ENCODE measurements at places on chromosomes 3 and 15.

GRCh38 chr15:44038755-44039191 lies 156.3 kb downstream of the FRMD5 start:
- H3K4me1 ChIP-seq: peaks cover 2% of the 10 kb centered on the region
- no peaks in the 10 kb centered on the region for H3K36me3 ChIP-seq
- H3K27ac ChIP-seq: no peak overlapping the region
- H3K4me3 ChIP-seq: no peak overlapping the region
- DNase-seq: no peak
- no peaks in the 10 kb centered on the region for H3K27me3 ChIP-seq

GRCh38 chr3:37229740-37230139 lies 55.4 kb upstream of the LRRFIP2 start:
- H3K27me3 ChIP-seq: no peaks in the 10 kb centered on the region
- no peak for DNase-seq
- H3K36me3 ChIP-seq: no peaks in the 10 kb centered on the region
- no peaks in the 10 kb centered on the region for H3K4me1 ChIP-seq
- H3K4me3 ChIP-seq: no peak overlapping the region
- no peak overlapping the region for H3K27ac ChIP-seq

- H3K4me1 ChIP-seq: no peaks in the 10 kb centered on the region
- H3K27ac ChIP-seq: no peak overlapping the region
- H3K27me3 ChIP-seq: no peaks in the 10 kb centered on the region
- H3K36me3 ChIP-seq: peaks cover 26% of the 10 kb centered on the region
- DNase-seq: no peak
- H3K4me3 ChIP-seq: no peak overlapping the region
These were observed 13.9 kb downstream of the ELL3 start for GRCh38 chr15:43762824-43763223.

DNA sequence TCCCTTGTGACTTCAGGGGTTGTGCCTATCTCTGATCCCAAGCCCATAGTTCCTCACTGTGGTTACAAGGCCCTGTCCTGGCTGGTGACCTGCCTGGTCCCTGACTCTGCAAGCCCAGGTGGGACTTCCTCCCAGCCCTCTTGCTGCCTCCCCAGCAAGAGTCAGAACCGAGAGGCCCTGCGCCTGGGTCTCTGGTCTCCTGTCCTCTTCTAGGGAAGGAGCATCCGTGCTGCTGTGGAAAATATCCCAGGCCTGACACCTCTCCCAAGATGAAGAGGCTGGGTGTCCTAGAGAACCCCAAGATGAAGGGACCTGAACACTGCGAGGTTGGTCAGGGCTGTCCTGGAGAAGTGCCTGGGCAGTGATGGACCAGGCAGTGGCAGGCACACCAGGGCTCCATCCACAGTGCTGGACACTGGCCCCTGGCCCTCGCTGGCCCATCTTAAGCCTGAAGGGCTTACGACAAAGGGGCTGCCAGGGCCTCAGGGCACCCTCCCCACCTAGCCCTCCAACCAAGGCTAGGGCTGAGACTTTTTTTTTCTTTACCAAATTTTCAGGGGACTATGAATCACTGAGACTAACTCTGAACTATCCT lies 32.7 kb downstream of the PTH1R start:
- no peaks in the 10 kb centered on the region for H3K27me3 ChIP-seq
- no peak overlapping the region for H3K4me3 ChIP-seq
- no peak overlapping the region for H3K27ac ChIP-seq
- peaks cover 2% of the 10 kb centered on the region for H3K4me1 ChIP-seq
- no peak for DNase-seq

- H3K36me3 ChIP-seq: no peaks in the 10 kb centered on the region
- H3K27me3 ChIP-seq: no peaks in the 10 kb centered on the region
- no peak overlapping the region for H3K4me3 ChIP-seq
- no peak overlapping the region for H3K27ac ChIP-seq
These were observed 43.9 kb upstream of the GOLGA8J start for GRCh38 chr15:30038667-30039523.

GRCh38 chr15:90326441-90326840 lies 25.6 kb upstream of the ZNF774 start:
- DNase-seq: no peak
- H3K4me3 ChIP-seq: no peak overlapping the region
- no peaks in the 10 kb centered on the region for H3K27me3 ChIP-seq
- no peaks in the 10 kb centered on the region for H3K4me1 ChIP-seq

- no peaks in the 10 kb centered on the region for H3K27me3 ChIP-seq
- no peak for DNase-seq
- H3K27ac ChIP-seq: no peak overlapping the region
- H3K4me1 ChIP-seq: no peaks in the 10 kb centered on the region
- no peaks in the 10 kb centered on the region for H3K36me3 ChIP-seq
- no peak overlapping the region for H3K4me3 ChIP-seq
These were observed 95.9 kb downstream of the FAM43A start for GRCh38 chr3:194781617-194782016.

DNA sequence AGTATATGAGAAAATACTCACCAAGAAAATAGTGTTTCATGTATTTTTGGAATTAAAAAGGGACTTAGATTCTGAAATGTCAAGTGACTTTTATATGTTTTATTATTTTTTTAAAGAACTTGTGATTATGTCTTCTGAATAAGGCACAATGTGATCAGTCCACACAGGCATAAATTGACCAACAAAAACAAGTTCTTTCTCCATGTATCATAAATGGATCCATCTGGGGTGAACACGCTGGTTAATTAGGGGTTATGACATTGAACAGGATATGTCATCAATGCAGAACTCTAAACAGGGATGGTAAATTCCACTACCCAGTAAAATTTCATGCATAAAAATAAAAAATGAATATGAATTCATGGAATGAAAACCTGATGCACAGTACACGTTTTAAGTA lies 31.3 kb upstream of the PIK3CA start:
- H3K4me1 ChIP-seq: no peaks in the 10 kb centered on the region
- H3K27ac ChIP-seq: no peak overlapping the region
- no peak overlapping the region for H3K4me3 ChIP-seq
- DNase-seq: no peak
- H3K27me3 ChIP-seq: no peaks in the 10 kb centered on the region

DNA sequence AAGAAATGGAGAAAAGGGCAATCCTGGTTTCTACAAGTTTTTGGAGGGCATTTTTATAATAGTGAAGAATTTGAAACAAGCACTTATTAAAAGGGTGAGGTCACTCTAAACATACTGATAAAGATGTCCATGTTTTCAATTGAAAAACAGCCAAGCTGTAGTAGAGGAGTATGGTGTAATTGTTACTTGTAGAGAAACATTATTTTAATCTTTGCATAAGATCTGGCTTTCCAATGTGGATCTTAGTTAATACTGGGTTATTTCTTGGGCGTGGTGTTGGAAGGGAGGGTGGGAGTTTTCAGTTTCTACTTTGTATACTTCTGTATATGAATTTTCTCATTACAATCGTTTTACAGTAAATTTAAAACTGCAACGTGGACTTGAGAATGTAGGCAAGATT lies 22.8 kb downstream of the MORF4L1 start:
- DNase-seq: no peak
- no peak overlapping the region for H3K4me3 ChIP-seq
- peaks cover 21% of the 10 kb centered on the region for H3K36me3 ChIP-seq
- no peaks in the 10 kb centered on the region for H3K27me3 ChIP-seq
- H3K27ac ChIP-seq: no peak overlapping the region

DNA sequence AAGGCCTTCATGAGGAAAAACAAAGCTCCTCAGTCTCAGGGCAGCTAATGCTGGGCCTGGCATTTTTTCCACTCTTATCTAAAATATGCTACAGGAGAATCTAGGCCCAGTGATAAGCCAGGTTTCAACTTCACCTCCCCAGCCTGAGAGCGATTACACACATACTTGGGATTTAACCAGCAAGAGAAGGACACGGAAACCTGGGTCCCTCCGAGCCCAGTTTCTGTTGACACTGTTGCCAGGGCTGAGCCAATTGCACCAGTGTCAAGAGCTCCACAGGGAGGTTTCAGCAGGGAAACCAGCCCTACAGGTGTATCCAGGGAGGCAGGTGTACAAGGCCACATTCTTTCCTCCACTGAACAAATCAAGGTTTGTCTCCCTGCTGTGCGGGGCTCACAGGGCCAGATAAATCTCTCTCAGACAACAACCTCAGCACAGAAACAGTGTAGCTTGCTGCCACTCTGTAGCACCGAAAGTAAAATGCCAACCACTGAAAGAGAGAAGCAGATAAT lies 85.4 kb downstream of the MAGI1 start:
- peak; percentile 76 for DNase-seq
- H3K36me3 ChIP-seq: no peaks in the 10 kb centered on the region
- H3K27me3 ChIP-seq: no peaks in the 10 kb centered on the region
- no peak overlapping the region for H3K27ac ChIP-seq

DNA sequence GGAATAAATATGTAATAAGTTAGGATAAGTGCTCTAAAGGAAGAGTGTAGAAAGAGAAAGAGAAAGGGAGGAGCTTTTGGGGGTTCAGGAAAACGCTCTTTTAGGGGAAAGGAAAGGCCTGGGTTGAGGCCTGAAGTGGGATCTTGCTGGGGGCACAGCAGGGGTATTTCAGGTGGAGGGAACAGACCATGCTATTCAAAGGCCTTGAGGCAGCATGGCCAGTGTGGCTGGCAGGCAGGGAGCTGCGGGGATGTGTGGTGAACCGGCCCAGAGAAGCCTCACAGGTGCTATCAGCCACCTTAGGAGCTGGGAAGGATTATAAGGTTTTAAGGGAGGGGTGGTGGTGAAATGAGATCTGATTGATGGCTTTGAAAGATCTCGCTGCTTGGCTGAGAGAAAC lies 66.6 kb downstream of the LINGO1 start:
- no peaks in the 10 kb centered on the region for H3K27me3 ChIP-seq
- no peak overlapping the region for H3K4me3 ChIP-seq
- DNase-seq: no peak
- peaks cover 7% of the 10 kb centered on the region for H3K4me1 ChIP-seq

DNA sequence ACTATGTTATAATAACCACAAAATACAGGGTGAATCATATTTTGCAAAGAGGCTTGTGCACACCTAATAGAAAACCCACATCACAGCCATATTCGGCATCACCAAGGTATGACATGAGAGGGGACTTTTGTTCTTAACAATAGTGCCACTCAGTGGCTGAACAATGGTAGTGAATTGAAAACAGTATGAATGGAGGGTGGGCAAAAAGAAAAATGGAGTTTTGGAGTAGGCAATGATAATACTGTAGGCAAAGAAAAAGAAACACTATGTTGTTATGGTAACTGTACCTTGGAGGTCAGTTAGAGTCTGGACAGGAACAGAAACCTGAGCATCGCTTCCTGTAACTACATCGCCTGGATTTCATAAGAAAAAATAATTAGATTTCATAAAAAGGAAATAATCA lies 348.6 kb downstream of the PLCL2 start:
- no peaks in the 10 kb centered on the region for H3K27me3 ChIP-seq
- H3K4me3 ChIP-seq: no peak overlapping the region
- H3K4me1 ChIP-seq: no peaks in the 10 kb centered on the region
- H3K36me3 ChIP-seq: no peaks in the 10 kb centered on the region

DNA sequence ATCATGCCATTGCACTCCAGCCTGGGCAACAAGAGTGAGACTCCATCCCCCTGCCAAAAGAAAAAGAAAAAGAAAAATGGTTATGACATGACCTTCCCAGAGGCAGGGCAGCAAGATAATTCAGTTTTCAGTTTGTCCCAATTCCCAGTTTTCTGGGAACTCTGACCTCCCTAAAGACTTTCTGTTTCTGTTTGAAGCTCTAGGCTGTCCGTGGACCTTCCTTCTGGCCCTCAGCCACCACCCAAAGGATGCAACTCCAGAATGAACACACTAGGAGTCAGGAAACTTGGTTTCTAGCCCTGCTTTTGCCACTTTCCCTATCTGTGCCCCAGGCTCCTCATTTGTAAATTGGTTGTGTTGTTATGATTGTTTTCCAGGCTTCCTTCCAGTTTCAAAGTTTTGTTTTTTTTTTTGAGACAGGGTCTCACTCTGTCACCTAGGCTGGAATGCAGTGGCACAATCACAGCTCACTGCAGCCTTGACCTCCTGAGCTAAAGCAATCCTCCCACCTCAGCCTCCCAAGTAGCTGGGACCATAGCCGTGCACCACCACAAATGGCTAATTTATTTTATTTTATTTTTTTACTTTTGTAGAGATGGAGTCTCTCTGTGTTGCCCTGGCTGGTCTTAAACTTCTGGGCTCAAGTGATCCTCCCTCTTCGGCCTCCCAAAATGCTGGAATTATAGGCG lies 68.6 kb downstream of the CDC25A start:
- H3K27ac ChIP-seq: no peak overlapping the region
- H3K4me1 ChIP-seq: no peaks in the 10 kb centered on the region
- H3K27me3 ChIP-seq: no peaks in the 10 kb centered on the region
- H3K4me3 ChIP-seq: no peak overlapping the region
- H3K36me3 ChIP-seq: no peaks in the 10 kb centered on the region

DNA sequence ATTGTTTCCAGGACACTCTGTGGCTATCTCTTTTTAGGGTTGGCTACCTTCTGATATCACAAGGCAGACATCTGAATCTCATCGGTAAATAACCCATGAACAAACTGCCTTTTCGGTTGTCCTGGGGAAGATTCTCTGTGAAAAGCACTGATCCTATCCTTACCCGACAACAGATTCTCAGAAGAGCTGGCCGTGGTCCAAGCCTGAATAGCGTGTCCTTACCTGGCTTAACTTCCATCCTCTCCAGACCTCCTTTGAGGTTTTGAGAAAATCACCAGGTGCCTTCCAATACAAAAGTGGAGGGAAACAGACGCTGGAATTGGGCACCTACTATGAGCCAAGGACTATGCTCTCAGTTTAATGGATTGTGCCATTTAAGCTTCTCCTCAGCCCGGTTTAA lies 87.4 kb upstream of the ARHGEF3 start:
- H3K27me3 ChIP-seq: no peaks in the 10 kb centered on the region
- no peak overlapping the region for H3K27ac ChIP-seq
- no peaks in the 10 kb centered on the region for H3K36me3 ChIP-seq
- no peak overlapping the region for H3K4me3 ChIP-seq
- H3K4me1 ChIP-seq: no peaks in the 10 kb centered on the region

DNA sequence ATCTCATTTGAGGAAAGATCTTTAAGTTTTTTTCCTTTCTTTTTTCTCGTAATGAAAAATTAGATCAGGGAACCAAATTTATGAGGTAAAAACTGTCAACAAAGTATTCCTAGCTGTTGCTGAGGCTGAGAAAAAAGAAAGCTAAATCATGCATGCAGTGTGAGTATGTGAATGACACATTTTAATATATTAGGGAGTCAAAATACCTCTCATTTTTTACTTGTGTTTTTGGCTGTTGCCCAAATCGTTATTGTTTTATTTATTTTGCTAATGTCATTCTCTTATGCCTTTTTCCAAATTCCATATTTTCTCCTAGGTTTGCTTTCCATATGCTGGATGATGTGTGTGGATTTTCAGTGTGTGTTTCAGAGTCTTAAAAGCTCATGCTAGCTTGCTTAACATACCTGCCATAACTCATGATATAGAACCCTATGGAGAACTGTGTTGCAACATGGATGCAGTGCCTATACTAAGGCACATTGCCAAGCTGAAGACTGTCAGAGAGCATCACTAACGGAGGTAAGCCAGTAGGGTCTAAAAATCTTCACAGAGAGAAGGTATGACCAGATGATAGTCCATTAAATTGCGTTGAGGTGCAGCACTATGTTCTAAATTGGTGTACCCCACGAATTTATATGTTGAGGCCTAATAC lies 629.5 kb upstream of the KCNMB2 start:
- no peak overlapping the region for H3K4me3 ChIP-seq
- DNase-seq: no peak
- H3K4me1 ChIP-seq: no peaks in the 10 kb centered on the region
- H3K36me3 ChIP-seq: no peaks in the 10 kb centered on the region
- no peaks in the 10 kb centered on the region for H3K27me3 ChIP-seq
- no peak overlapping the region for H3K27ac ChIP-seq
